Lung microvascular endothelial cell (primary cell): ENCODE measurements at places on chromosomes 2 and 18.

DNA sequence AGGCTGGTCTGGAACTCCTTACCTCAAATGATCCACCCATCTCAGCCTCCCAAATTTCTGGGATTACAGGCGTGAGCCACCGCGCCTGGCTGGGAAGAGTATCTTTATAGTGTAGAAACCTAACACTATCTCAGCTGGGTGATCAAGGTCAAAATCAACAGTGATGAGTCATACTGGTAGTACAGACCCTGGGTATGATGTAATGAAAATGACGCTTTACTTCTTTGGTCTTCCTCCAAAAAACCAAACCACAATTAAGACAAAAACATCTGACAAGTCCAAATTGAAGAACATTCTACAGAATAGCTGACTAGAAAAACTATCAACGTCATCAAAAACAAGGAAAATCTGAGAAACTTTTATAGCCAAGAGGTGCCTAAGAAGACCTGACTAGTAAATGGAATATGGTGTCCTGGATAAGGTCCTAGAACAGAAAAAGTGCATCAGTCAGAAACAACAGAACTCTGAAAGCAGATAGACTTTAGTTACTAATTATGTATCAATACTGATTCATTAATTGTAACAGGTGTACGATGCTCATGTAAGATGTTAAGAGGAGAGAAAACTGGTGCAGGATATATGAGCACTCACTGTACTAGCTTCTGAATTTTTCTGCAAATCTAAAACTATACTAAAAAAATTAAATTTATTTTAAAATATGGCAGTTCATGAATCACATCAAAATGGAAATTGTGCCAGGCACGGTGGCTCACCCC lies 25.4 kb downstream of the PDCL3 start:
- peak; percentile 86 for DNase-seq

DNA sequence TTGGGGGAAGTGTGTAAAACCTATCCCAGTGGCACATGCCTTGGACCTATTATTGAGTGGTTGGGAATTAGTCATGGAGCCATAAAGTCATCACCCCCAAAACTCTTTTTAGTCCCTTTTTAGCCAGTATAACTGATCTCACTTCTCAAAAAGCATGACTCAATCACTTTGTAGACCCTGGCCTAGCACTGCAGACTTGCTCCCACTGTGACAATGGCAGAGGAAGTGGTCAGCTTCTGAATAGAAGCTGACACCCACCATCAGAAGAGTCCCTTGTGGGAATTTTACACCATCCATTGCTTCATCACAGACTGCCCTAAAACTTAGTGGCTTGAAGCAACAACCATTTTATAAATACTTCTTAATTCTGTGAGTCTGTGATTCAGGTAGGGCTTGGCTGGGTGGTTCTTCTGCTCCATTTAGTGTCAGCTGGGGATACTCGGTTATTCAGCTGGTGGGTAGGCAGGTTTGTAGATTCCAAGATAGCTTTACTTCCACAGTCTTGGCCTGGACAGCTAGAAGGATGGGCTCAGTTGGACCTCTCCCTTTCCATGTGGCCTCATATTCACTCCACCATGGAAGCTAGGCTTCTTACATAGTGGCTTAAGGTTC lies 10.8 kb upstream of the ITGA6 start:
- no peak for DNase-seq

- peak; percentile 57 for DNase-seq
Observed at GRCh38 chr2:67945940-67946339, 116.9 kb downstream of the C1D start.

DNA sequence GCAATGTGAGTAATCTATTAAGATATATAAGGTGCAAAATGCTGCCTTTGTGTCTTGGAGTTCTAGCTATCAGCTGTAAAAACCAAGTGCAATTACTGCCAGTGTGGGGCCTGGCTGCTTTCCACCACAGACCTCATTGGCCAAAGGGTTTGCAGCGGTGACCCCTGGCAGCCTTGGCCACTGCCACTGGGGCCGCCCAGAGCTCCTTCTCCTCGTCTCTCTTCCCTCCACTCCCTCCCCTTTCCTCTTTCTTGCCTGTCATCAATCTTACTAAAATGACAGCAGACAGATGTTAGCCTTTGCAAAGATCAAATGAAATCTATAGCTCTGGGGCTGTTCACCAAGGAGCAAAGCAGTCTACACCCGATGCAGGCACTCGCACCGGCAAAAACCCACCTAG lies 986.3 kb downstream of the BCL11A start:
- DNase-seq, result no peak

DNA sequence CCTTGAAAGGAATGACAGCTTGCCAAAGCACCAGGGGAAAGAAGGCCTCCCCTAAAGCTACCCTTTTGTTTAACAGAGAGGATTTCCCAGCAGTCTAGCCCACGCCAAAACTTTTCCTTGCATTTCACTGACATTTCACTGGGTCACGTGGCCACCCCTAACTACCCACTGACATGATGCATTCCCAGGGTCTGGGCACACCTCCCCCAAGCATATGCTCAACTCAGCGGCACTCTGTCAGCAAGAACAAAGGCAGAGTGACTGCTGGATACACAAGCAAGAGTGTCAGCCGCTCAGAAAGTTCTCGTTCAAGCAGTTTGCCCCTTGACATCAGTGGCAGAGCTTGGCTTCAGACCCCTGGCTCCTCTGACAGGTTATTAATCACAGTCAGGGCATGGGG lies 34.2 kb upstream of the MARCO start:
- DNase-seq, result no peak

DNA sequence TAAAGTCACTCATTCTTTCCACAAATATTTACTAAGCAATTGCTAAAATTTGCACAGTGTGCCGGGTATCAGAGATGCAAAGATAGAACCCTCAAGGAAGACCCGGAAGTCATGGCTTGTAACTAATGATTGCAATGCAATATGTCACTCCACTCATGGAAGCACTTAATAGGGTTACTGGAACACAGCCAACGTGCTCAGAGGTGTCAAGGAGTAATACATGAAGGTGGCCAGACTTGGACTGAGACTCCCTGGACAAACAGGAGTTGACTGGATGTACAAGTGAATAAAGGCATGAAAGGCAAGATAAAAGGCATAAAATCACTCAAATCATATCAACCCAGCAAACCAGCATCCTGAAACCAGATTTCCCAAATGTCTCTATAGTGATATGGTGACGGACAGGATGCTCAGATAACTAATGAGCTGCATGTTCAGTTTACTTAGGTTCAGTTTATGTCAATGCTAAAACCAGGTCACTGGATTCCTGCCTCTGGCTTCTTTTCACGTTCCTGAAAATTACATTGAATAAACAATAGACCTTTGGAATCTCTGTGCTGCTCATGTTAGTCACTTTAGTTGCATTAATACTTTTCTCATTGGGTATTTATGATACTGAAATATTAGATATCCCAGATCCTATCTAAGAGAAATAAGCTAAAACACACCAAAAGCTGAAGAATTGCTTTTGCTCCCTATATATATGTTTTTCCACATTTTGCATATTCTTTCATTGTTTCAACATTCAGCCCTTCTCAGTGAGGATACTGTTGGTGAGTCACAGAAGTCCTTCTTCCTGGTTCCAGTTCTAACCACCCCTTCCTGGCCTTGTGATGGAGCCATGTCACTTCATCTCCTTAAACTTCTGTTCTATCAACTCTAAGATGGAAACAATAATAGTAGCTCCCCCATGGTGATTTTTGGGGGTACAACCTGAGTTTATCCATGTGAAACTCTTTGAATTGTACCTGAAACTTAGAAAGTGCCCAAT lies 688.9 kb upstream of the ID2 start:
- no peak for DNase-seq

- peak; percentile 66 for DNase-seq
Observed at GRCh38 chr18:58768293-58768974, 96.2 kb upstream of the ZNF532 start.

DNA sequence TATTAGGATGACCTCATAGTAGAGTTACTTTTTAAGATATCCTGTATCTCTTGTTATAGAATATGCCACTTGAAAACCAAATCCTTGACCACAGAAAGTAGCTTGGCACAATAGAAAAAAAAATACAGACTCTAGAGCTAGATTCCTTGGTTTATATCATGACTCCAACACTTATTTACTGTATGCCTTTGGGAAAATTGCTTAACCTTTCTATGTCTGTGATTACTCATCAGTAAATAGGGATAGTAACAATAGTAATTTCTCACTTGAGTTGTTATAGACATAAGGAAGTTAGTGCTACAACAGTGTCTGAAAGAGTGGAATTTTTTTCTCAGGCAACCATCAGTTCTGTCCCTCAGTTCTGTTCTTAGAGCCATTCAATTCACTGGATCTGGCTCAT lies 193.8 kb downstream of the GULP1 start:
- no peak for DNase-seq

GRCh38 chr2:56515399-56515798 lies 331.6 kb downstream of the CCDC85A start:
- no peak for DNase-seq

GRCh38 chr2:143499061-143499460 lies 369.8 kb downstream of the ARHGAP15 start:
- no peak for DNase-seq

- no peak for DNase-seq
Observed at GRCh38 chr2:120624738-120625446, 110.8 kb upstream of the GLI2 start.

DNA sequence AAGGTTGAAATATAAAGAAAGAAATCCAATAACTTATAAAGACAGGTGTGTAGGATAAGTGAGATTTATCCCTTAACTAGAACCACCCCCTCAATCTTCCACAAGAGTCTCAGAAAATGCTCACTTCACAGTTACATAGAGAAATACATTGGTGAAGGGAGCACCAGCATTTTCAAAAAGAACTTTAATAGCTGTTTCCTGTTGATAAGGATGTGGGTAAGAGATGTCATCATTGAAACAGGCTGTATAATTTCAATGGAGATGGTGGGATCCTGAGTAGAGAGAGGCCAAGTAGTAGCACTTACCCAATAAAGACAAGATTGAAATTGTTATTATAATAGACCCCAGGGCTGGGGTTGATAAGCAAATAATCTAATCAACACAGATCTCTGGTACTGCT lies 162.2 kb upstream of the TACR1 start:
- no peak for DNase-seq

- DNase-seq, result no peak
Observed at GRCh38 chr2:222261504-222261903, 37.3 kb downstream of the PAX3 start.

DNA sequence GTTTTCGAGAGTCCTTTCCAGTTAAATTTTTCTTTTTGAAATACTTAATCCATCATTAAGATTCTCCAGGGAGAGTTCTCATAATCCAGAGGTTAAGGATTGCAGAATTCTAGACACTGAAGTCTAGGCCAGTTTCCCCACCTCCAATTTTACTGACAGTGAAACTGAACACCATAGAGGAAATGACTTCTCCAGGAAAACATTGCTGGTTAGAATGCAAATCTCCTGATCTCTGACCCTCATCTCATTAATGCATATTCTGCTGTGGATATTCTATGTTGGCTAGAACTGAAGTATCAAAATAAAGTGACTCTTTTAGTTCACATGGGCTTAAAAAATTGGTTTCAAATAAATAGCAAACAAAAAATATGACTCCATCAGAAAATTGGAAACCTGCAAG lies 105.8 kb upstream of the UGP2 start:
- peak; percentile 72 for DNase-seq

- DNase-seq, result no peak
Observed at GRCh38 chr2:230866756-230867523, 2.2 kb downstream of the ITM2C start.

GRCh38 chr2:45755585-45756335 lies 104.3 kb downstream of the PRKCE start:
- DNase-seq, result no peak

DNA sequence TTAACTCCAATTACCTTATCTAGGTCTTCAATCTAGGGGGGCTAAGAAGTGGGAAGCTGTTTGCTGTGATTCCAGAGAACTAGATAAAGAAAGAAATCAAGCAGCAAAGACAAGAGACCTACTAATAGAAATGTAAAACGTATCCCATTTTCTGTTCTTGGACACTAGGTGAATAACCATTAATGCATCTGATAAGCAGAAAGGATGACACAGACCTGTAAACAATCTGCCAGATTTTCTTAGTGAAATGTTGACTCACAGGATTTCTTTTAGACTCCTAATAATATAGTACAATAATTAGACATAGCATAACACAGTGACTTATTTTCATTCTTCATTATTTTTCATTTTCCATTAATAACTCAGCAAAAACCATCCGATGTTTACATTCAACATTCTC lies 1.3 kb downstream of the WDR35 start:
- peak; percentile 4 for DNase-seq

DNA sequence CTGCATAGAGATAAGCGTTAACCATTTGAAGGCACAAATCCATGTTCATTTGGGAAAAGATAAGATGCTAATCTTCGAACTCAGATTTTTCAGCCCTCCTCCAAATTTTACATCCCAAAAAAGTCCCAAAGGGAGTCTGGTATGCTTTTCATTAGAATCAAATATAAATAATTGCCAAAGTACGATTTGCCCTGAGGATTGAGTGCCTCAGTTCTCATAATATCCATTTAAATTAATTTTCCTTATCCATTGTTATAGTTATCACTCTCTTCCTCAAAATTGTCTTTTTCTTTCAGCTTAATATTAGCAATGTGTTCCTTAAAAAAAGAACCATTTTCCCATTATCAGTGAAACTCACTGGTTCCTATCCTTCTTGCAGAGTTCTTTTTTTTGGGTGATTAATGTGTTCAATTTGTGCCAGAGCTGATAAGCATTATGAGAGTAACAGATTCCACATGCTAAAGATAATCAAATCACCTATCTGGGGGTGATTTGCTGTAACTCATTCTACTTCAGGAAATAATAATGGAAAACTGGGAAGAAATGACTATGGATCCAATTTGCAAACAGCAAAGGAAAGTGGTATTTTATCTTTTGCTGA lies 686 bp downstream of the HNMT start:
- no peak for DNase-seq

DNA sequence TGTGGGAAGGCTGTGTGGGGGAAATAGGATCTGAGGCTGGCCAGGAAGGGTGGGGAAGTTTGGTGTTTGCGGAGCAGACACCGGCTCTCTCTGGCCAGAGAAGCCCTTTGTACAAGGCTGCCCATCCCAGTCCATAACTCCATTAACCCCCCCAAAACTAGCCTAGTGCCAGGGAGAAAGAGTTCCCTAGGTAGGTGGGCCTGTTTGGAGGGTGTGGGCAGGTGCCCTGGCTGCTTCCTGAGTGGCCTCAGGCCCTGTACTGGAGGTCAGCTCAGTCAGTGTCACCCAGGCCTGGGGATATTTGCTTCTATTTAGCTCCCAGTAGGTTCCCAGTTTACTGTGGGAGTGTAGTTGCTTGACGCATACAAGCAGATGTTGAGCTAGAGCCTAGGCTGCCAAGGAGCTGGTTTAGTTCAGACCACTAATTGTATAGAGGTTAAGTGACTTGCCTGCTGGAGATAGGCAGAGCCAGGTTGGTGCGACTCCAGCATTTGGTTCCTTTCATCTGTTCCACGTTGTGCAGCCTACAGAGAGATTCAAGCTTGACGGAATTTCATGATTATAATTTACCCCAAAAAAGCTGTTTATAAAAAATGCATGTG lies 2.9 kb upstream of the GREB1 start:
- DNase-seq, result no peak

- DNase-seq, result no peak
Observed at GRCh38 chr2:24183366-24184069, 8.7 kb downstream of the FAM228A start.
